NCI-H2171 treated with DMSO at 0.1 percent for 48 hours (cell line): ENCODE measurements at places on chromosomes 11 and 22.

- DNase-seq: no peak
Measured at GRCh38 chr11:35811783-35812182, 132.1 kb upstream of the LDLRAD3 start.

- no peak for DNase-seq
Measured at GRCh38 chr11:127071606-127072005, 71.0 kb upstream of the KIRREL3 start.

DNA sequence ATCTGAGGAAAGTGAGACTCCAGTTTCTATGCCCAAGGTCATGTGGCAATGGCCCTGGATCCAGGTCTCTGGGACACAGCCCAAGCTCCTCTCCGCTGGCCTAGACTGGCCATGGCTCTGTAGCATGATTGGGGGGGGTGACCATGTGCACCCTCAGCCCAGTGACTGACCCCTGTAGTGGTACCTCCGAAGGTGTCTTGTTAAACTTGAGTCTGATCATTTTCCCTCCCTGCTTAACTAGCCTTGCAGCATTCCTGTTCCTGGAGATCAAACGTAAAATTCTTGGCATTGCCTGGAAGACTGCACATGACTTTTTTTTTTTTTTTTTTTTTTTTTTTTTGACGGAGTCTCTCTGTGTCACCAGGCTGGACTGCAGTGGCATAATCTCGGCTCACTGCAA is 1116.0 kb downstream of the TBC1D22A start:
- DNase-seq: no peak

- peak; percentile 19 for DNase-seq
Measured at GRCh38 chr11:44592125-44592940, 26.9 kb downstream of the CD82 start.

- no peak for DNase-seq
Measured at GRCh38 chr11:86812981-86813380, 12.6 kb downstream of the PRSS23 start.

DNA sequence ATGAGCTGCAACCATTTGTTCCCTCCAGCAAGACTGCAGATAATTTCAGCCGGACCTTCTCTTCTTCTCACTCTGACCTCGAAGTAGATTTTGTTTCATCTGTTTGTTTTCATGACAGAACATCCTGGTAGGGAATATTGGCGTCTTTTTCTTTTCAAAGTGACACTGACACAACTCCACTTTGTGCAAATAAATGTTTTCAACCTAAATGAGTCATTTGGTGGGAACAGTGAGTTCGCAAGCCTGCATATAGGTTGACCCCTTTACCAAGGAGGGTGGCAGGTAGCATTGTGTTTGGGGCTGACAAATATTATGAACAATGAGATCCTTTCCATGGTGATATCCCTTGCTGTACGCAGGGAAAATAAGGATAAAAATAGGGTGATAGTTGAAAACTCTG is 55.0 kb downstream of the LARGE1 start:
- DNase-seq: no peak
